ENCODE measurements at places on chromosomes 7 and 10.

- no peak for DNase-seq
Measured at GRCh38 chr10:102596506-102596971, 47.7 kb upstream of the TRIM8 start.

DNA sequence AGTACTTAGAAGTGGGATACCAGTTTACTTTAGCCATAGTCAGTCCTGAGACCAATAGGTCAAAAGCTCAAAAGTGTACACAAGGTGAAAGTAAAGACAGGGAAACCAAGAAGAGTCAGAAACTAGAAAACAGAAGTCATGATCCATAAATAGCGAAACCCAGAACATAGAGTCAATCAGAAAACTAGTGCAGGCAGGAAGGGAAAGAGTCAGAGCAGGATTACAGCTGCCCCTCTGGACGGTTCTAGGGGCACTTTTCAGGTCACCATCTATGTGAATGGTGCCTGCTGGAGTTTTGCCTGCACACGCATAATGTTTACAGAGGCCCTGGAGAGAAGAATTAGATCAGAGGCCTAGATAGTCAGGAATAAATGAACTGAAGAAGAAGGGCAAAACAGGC is 22.4 kb upstream of the DMTF1 start:
- DNase-seq: no peak

DNA sequence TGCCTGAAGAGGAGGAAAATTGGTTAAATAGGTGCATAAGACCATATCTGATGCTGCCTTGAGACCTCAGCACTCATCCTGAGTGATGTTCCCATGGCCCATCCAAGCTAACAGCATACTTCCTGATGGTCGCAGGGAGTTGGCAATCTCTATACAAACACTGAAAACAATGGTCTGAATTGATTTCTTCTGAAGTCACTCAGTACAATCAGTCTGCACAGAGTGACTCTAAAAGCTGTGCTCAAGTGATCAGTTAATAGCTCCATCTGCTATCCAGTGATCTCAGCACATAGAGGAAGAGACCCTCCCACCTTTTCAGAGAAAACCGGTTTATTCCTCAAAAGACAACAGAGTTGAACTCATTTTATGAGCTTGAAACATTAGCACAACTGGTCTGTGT is 3.9 kb downstream of the PPP1R17 start:
- no peak for DNase-seq

- no peak for DNase-seq
Measured at GRCh38 chr7:95104739-95105138, 197.3 kb downstream of the PPP1R9A start.
